ENCODE measurements at places on chromosomes 1 and 21.
A peak's percentile ranks its signal among the peaks of the same experiment; 100 is the strongest.

DNA sequence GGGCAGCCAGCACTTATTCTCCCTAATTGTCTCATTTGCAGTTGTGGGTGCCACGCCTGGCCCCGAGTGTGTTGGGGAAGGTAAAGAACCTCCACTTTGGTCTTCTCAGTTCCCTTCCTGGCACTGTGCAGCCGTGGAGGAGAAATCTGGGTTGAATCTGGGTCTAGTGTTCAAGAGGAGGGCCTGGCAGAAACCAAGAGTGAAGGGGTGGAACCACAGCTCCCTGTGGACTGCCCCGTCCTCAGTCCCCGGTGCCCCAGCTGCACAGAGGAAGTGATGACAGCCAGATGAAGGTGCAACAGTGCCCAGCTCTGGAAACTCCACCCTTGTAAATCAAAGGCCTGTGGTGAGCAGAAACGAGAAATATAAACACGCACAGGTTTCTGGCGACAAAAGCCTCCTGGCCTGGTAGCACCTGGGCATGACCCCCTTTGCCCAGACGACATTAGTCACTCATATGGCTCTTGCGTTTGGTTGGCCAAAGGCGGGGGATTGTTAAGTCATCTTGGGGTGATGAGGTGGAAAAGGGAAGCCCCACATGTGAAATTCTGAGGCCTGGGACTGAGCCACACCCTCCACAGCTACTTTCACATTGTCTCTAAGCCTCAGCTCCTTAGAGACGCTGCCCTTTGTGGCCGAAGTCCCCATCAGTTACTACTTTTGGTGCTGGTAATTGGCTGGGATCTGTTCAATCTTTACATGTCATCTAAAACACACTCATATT lies 4.2 kb upstream of the ECE1 start:
- DNase-seq, result no peak

DNA sequence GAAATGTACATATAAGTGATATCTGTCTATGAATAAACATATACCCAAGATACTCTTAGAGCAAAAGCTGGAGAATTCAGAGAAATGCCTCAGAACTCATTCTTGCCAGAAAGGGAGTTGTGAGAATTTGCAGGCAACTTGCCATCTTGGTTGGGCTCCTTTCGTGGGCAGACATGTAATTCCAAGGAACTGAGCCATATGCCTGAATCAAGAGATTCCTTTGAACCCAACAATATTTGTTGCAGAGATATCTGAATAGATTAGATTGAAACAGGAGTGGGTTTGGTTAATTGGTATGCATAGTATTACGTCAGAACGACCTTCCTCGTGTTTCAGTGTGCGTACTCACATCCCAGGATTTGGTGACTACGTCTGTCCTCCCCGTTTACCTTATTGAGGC lies 67.0 kb downstream of the TGFB2 start:
- no peak for DNase-seq

GRCh38 chr1:2290171-2290578 lies 62.1 kb downstream of the SKI start:
- no peak for DNase-seq

DNA sequence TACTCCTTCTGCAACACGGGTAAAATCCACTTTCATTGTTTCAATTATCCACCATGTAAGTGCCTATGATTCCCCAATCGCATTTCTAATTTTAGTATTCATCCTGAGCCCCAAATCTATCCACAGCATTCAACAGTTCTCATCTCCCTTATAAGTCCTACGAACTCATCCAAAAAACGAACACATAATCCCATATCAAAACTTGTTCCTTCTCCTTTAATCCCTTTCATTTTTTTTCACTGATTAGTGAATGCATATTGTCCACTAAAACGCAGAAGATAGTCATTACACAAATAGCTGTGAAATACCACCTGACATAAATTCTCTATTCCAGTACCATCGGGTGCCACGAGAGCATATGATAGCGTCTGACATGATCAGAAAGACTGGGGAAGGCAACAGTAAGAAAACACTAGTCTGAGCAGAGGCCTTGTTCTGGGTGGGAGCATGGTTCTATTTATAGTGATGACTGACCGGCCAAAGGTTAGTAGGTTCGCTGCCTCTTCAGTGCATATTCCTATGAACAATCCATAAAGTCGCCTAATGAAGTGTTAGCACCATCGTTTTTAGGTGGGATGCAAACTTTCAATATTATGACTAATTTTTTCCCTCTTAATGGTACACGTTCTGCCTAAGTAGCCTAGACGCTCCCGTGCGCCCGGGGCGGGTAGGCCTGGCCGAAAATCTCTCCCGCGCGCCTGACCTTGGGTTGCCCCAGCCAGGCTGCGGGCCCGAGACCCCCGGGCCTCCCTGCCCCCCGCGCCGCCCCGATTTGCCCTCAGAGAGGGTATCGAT lies 648 bp downstream of the ATP5PF start:
- DNase-seq, result peak; percentile 63

GRCh38 chr1:21219674-21220073 lies 43.0 kb upstream of the EIF4G3 start:
- DNase-seq, result no peak

GRCh38 chr1:167185974-167186657 lies 34.6 kb upstream of the POU2F1 start:
- no peak for DNase-seq

DNA sequence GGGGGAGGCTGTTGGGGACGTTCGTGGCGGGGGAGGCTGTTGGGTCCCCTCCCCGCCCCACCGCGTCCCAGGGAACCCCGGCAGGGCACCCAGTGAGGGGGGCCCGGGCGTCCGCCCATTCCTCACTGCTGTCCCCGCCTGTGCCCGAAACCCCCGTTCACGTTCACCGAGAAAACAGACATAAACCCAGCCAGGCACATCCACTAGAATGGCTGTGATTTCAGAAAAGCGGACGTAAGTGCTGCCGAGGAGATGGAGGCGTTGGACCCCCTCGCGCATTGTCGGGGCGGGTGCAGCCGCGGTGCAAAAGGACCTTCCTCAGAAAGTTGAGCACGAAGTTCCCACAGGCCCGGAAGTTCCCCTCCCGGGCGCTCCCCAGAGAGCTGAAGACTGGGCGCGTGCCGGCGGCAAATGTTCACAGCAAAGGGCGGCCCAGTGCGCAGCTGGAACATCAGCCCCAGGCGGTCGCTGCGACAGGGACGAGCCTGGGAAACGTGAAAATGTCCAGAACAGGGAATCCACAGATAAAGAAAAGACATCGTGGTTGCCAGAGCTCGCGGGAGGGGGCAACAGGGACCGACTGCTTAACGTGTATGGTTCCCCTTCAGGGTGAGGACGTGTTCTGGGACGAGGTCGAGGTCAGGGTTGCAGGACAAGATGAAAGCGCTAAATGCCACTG lies 18.5 kb upstream of the SAMD11 start:
- peak; percentile 77 for DNase-seq

DNA sequence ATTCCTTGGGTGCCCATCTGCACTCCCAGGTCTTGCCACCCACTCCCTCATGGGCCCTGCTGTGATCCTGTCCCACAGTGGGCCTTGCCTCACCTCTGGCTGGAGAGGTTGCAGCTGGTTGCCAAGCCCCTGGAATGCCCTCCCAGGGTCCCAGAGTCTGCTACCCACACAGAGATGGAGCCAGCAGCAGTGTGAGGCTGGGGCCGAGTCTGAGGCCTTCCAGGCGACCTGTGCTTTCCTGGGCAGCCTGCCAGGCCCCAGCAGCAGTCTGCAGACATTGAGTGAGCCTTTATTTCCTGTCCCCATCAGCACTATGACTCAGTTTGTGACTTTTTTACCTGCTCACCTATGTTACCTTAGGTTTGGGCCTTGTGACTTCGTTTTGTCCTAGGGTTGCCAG lies 25.0 kb upstream of the TSPAN2 start:
- no peak for DNase-seq

DNA sequence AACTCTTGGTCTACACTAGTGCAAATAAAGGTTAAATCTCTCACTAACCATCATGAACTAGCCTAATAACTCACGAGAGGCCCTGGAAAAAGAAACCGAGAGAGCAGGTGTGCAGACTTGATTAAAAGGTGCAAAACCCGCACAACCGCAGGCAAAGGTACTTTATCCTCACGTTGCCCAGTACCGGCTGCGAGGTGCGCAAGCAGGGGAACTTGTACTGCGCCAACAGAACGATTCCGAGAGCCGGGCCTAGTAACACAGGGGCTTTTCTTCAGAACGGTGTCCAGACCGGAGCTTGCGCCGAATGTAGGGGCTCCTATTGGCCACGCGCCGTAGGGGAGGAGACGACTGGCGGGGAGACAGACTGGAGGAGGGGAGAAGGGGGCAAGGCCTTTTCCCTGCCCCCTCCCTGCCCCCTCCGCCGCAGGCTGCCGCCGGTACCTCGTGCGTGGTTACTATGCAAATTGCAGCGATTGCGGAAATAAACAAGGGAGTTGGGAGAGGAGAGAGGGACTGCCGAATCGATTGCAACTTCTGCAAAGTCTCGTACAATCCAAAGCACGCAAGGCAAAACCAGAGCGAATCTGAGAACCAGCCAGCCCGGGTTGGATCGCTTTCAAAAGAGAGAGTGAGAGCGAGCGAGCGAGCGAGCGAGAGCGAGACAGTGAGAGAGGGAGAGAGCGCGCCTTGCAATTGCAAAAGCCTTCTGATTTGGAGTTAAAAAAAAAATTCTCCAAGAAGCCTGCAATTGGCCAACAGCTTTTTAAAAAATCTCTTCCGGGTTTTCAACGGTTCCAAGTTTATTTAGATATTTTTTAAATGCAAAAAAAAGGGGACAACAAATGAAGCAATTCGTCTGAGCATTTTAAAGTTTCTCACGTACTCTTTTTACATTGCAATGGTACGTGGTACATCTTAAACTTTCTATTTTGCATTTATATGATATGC lies 5.4 kb upstream of the NFIA start:
- peak; percentile 96 for DNase-seq

GRCh38 chr1:24749252-24749651 lies 4.0 kb downstream of the CLIC4 start:
- DNase-seq, result no peak

DNA sequence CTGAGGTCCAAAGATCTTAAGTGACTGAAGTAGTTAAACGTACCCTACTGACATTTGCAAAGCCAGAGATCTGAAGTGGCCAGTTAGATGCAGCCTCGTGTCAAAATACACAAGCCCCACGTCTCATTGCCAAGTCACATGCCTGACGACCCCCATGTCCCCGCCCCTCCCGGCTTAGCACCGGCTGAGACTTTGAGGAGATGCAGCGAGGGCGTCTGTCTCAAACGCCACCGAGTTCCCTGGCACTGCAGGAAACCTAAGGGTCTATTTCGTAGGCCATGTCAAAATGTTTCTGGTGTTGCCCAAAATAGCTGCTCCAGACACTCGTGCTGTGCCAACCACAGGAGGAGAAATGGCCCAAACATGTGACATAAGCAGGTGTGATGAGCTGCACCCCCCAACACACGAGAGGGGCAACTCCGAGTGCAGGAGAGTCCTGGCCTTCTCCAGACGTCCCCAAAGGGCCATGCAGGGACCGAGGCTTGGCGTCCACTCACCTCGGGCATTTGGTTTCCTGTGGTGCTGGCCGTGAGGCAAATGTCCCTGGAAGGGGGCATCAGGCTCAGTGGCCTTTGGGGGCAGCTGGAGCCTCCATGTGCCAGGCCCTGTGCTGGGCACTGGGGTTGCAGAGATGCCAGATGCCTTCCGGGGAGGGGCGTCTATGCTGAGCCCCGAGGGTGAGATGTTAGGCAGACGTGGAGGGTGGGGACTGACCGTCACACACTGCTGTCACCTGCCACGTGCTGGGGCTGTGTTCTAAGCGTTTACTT lies 67.0 kb downstream of the MATN1 start:
- no peak for DNase-seq

DNA sequence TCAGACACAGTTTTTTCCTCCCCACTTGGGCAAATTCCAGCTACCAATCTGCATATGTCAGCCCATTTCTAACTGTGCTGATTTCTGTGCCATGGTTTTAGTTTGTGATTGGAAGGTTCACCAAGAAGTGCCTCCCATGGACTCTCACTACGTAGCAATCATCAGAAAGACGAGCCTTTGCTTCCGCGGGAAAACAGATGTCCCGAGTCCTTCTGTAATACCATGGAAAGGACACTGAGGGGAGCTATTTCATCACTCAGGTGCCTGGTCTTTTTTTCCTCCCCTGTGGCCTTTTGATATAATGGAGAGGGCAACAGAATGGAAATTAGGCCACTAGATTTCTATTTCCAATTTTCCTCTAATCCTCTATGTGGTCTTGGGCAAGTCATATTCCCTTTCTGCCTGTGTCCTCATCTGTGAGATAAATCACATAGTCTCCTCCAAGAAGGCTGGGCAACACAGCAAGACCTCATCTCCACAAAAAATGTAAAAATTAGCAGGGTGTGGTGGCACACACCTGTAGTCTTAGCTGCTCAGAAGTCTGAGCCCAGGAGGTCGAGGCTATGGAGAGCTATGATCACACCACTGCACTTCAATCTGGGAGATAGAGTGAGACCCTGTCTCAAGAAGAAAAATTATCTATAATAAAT lies 24.8 kb downstream of the LEMD1 start:
- peak; percentile 29 for DNase-seq

DNA sequence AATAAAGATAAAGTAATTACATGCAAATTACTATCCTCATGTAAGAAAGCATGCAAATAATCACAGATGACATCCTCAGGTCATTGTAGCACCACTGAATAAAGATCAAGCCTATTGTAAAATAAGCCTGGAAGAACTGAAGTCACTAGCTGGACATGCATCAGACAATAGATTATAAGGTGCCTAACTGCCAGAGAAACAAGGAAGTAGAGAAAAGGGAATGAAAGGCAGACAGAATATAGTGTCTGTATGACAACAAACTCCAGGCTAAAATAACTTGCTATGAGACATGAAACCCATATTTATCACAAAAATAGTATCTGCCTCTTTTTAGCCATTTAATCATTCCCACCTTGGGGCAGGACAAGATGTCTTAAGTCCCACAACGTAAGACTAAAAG lies 108.7 kb downstream of the ENAH start:
- DNase-seq, result no peak

GRCh38 chr1:192967211-192967877 lies 91.8 kb downstream of the UCHL5 start:
- no peak for DNase-seq

DNA sequence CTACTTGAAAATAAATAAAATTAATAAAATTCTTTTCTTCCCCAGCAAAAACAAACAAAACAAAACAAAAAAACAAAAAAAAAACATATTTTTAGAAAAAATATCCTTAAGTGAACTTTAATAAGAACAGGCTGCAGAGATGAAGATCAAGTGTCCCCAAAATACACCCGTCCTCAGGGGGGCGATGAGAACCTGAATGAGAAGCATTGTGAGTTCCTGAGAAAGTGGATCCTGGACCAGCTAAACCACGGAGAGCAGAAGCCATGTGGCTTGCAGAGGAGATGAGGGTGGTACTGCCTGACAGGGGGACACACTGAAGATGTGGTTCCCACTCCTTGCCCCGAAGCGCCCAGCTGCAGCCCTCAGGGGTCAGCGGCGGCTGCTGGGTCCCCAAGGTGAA lies 89.3 kb downstream of the ITPKB start:
- peak; percentile 60 for DNase-seq

GRCh38 chr1:65793359-65793732 lies 651 bp downstream of the PDE4B start:
- no peak for DNase-seq

- DNase-seq, result no peak
These were observed 72.9 kb upstream of the SPAG17 start for GRCh38 chr1:118257946-118258345.

- no peak for DNase-seq
These were observed 14.8 kb downstream of the LHX4 start for GRCh38 chr1:180244840-180245239.
